Fibroblast of mammary gland (primary cell): ENCODE measurements at places on chromosomes 5 and 9.
A peak's percentile ranks its signal among the peaks of the same experiment; 100 is the strongest.

GRCh38 chr9:130010151-130010988, 32.6 kb downstream of the FNBP1 start:
- DNase-seq = no peak

- DNase-seq = peak; percentile 55
Observed at GRCh38 chr5:68173007-68173406, 42.5 kb upstream of the PIK3R1 start.

DNA sequence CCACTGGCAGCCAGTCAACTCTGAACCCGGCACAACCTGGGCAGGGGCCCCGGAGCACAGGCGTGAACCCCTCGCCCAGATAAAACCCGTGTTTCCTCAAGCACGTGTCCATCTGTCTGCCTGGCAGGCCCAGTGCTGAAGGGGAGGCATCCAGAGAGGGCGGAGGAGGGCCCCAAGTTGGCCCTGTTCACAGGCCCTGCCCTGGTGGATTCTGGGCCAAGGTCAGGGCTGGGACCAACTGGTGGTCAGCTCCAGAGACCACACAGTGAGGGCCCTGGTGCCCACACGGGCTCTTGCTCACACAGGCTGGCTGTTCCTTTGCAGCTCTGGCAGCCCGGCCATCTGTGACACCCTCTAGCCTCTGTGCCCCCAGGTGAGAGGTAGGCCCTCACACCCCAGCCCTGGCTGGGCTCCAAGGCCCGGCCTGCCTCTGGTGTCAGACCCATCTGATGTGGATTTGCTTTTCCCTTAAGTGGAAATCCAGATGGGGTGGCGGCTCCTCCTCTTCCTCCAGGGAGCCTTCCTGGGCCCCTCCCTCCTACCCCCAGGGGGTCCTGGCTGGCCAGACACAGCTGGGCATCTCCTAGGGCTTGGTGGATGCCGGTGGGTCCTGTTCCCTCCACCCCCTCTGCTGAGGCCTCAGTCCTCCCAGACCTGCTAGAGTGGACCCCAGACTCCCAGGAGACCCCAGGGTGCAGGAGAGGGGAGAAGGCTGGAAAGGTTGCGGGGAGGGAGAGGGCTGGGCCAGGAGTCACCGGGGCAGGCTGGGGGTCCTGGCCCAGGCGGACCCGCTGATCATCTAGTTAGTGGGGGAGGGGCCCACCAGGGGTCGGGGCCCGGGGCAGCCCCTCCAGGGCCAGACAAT, 525 bp upstream of the STPG3 start:
- DNase-seq = no peak

GRCh38 chr5:79547429-79547822, 33.5 kb upstream of the HOMER1 start:
- DNase-seq = no peak

DNA sequence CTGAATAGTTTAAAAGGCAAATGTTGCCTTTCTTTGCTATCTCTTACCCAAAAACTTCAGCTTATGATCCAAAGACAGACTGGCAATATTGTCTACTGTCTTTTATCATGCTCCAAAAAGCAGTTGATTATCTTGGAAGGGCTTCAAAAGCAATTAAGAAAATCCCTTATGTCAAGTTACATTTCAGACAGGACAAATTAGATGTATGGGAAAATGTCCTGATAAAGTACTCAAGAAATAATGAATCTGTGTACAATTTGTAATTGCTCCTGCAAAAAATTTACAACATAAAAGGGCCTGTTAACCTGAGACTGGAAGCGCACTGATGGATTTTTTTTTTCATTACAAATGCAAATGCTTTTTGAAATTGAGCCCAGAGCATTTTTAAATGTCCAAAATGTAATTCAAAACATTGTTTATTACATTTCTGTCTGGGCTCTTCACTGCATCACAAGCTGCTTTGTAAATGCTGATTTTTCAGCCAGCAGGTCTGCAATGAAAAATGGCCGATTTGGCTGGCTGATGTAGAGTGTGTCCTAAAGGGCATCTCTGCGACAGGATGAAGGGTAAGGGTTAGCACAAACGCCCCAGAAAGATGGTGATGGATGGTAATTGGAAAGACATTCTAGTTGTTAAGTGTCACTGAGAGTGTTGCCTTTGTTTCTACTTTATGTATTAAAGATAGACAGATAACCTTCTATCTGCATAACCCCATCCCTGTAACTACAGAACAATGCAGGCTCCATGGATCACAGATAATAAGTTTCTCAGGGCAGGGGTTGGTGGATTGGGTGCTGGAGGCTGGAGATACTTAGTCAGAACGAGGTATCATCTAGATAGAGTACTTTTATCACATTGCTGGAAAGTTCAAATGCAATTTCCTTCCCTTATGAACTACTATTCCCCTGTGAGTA, 27.0 kb downstream of the MAT2B start:
- DNase-seq = no peak

- DNase-seq = peak; percentile 84
Observed at GRCh38 chr9:128072144-128073021, 4.4 kb downstream of the SLC25A25 start.

DNA sequence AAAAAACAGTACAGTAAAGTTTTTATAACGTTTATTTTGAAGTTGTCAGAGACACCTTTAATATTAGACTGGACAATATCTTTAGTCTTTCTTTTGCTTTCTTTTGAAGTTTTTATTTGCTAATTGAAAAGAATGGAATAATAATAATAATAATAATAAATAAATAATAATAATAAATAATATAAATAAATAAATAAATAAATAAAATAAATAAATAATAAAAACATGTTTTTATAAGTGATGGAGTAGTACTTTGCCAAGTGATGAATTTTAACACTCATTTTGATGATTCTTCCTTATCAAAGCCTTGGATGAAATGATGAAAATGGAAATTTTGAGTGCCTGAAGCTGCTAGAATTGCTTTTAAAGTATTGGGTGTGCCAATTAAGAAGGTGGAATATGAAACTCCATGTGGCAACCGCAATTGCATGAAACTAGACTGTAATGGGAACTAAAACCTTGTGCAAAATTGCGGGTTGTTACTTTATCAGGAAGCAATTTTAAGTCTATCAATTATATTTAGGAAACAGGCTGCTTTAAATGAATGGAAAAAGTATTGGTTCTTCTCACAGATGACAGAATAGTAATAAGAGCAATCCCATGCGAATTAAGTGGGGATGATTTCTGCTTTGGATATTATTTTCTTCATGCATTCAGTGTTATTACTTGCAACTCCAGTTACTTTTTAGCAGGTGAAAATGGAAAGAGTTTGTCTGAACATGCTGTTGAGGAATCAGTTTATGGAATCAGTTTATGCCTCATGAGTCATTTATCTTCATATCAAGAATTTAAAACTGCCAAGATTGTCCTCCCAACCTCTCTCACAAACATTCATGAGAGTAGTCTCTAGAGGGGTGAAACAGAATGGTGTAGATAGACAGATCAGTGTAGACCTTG, 4.6 kb downstream of the ANXA1 start:
- no peak for DNase-seq

DNA sequence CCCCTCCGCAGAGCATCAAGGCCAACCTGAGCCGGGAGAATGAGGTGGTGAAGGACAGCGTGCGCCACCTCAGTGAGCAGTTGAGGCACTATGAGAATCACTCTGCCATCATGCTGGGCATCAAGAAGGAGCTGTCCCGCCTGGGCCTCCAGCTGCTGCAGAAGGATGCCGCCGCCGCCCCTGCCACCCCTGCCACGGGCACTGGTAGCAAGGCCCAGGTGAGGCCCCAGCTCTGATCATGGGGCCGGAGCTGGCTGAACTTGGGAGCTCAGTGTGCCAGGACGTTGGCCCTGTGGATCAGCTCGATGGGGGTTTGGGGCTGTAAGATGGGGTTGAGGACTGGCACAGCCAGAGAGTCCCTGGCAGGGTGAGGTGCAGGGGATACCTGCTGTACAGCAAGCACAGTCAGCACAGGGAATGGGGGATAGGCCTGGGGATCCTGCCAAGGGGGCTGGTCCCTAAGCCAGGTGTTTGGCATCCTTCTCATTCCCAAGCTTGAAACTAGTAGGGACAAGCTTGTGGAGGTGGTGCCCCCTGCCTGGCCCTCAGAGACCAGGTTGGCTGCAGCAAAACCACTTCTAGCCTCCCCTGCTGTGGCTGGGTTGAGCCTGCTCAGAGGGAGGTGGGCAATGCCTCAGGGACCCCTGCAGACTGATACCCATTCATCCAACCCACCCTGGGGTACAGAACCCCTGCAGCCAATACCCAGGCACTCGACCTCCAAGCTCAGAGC, 22.5 kb downstream of the OLFML2A start:
- DNase-seq = no peak

GRCh38 chr5:6261668-6262067, 116.7 kb downstream of the MED10 start:
- DNase-seq = no peak

GRCh38 chr5:94992325-94992724, 292.6 kb downstream of the MCTP1 start:
- DNase-seq = no peak

- no peak for DNase-seq
Observed at GRCh38 chr5:39427229-39427628, 2.4 kb upstream of the DAB2 start.

DNA sequence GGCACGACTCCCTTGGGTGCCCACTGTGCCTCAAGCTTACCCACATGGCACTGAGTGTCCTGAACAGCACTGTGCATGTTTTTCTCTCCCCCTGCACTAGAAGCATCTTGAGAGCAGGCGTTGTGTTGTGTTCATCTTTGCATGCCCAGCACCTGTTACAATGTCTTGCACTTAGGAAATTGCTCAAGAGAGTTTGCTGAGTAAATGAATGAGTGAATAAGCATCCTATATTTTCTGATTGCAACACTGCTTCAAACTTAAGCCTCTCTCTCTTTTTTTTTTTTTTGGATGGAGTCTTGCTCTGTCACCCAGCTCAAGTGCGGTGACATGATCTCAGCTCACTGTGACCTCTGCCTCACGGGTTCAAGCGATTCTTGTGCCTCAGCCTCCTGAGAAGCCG, 94.5 kb downstream of the LMNB1 start:
- DNase-seq = peak; percentile 50

DNA sequence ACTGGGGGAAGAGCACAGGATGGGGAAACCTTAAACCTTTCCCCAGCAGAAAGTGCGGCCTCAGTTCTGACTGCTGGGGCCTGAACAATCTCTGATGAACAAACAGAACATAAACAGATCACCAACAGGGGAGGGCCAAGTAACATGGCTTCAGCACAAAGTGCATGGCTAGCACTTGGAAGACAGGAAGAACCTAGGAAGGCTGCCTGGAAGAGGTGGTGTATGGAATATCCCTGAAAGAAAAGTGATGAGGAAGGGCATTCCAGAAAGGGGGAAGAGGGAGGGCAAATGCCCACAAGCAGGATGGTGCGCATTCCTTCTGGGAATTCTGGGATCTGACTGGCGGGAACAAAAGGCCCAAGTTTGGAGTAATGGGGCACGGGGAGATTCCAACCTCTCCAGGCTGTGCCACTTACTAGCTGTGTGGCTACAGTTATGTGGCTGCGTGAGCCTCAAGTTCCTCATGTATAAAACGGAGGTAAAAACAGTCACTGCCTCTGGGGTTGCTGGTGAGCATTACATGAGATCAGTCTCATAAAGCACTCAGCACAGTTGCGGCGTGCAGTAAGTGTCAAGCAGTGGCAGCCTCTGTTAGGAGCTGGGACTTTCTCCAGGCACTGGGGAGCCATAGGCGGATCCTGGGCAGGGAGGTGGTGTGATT, 1.6 kb downstream of the PDGFRB start:
- DNase-seq = peak; percentile 75

GRCh38 chr9:110444911-110445310, 107.2 kb upstream of the TXNDC8 start:
- DNase-seq = peak; percentile 92

DNA sequence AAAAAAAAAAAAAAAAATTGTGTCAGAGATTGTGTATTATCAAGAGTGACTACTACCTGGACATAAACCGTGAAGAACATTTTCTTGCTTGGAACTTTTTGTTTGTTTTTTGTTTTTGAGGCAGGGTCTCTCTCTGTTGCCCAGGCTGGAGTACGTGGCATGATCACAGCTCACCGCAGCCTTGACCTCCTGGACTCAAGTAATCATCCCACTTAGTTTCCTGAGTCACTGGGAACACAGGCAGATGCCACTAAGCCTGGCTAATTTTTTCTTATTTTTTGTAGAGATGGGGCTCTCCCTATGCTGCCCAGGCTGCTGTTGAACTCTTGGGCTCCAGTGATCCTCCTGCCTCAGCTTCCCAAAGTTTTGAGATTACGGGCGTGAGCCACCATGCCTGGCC, 25.8 kb downstream of the DCP2 start:
- no peak for DNase-seq

- no peak for DNase-seq
Observed at GRCh38 chr5:6159832-6160430, 218.4 kb downstream of the MED10 start.

DNA sequence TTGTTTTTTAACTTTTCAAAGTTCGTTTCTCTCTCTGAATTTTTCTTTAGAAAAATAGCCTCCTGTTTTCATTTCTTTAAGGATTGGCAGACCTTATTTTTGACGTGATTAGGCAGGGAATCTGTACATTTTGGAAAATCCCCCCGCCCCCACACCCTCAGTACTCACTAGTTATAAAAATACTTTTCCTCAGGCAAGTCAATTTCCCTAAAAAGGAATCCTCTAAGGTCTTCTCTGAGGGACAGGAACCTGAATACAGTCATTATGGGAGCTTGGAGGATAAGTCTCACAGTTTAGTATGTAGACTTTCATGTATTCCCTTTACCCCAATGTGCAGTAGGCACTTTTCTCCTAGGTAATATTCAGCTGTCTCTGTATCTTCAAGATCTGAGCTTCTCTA, 3.9 kb upstream of the FER start:
- no peak for DNase-seq

- DNase-seq = no peak
Observed at GRCh38 chr5:135609981-135610380, 31.2 kb upstream of the CXCL14 start.

DNA sequence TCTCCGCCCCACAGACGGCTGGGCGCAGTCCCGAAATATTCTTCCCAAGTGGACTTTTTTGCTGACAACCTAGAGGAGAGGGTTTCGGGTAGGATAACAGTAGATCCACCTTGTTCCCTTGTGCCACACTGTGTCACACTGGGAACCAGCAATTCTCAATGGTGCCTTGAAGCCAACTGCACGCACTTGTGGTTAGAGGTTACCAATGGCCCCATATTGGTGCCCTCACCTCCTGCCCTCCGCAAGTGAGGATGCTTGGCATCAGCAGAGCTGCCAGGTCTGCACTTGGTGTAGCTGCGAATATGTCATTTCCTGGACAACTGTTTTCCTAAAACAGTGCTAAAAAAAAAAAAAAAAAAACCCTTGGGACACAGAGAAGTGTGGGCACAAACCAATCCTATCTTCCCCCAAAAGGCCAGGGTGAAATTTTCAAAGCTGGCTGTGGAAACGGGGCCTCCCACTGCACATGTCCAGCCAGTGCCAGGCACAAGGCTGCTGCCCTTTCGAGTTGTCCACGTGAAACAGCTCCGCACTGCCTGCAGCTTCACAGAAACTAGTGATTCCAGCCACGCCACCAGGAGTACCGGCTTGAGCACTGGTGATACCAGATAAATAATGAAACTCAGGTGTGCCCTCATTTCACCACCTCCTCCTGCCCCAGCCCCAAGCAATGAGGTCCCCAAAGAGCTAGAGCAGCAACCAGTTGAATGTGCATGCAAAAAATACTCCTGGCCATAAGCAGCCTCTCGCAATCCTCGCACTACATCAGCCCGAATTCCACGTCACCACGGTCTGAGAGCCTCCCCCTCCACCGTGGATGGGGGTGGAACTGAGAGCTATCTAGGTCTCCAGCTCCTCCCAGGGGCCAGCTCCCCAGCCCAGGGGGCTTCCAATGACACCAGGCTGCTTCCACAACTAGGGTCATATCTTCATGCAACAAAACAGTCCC, 51.2 kb downstream of the USP20 start:
- DNase-seq = no peak
